ENCODE measurements at places on chromosomes 3 and 15.

- DNase-seq, result no peak
Observed at GRCh38 chr15:71380345-71380744, 265.1 kb downstream of the THSD4 start.

DNA sequence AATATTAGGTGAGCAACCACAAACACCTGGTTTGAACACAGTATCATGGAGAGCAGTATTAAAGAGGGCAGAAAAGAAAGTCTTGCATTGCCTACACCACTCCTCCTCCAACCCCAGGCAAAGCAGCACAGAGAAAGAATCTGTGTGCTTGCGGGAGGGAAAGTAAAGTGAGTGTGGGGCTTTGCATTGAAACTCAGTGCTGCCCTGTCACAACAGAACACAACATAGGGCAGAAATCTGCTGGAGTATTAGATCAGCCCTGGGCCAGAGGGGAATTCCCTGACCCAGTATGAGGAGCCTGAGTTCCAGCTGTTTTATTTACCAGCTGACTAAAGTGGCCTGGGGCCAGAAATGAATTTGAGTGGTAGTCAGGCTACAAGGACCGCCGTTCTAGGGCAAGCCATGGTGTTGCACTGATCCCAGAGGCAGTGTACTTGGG lies 75.5 kb downstream of the SPATA16 start:
- no peak for DNase-seq

DNA sequence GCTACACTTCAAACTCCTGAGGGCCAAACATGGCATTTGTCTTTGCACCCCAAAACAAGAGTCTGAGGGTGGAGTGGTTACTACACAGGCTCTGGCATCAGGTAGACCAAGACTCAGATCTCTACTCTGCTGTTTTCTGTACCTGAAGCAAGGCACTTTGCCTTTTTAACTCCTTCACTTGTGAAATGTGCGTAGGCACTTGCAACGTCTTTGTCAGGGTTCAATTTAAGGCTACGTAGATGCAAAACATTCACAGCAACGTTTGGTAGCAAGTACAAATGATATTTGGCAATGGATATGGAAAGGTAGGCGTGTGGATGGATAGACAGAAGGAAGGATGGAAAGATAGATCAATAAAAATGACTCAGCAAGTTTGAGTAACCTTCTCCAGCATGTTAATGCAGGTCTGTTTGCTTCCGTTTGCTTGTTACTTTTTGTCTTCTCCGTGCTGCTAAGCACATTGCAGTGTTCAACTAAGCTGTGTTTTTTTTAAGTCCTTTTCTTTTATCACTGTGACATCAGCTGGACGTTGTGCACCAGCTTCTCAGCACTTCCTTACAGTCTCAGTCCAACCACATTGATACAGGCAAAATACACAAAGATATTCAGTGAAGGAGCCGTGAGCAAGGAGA lies 100.7 kb downstream of the LRTM1 start:
- no peak for DNase-seq

GRCh38 chr15:70487387-70487740 lies 276.0 kb downstream of the UACA start:
- DNase-seq, result no peak

DNA sequence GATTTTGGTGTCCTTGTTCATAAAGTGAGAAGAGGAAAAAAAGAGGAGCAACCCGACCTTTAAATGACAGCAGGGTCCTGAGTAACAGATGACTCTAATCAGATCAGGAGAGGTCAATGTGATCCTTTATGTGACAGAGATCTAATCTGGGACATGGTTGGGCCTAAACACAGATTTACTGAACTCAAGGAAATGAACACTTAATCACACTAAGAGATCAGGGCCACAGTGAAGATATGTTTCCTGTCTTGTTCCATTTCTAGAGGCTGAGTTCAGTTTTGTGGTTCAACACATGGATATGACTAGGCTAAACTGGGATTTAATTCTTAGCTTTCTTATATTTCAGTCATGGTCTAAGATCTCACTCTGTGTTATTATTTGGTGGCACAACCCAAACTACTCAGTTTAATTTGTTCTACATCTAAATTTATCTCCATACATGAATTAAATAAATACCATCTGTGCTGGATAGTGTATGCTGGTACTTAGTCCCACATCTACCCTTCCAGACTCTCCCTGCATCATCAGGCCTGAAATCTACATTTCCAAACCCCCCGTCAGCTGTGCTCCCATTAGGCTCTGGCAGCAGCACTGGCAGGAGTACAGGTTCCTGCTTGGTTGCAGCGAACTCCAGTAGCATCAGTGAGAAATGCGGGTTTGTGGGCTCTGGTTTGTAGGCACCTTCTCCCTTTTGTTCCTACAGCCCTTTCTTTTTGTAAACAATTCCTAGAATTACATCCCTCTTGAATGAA lies 22.6 kb downstream of the SFMBT1 start:
- DNase-seq, result no peak

- no peak for DNase-seq
Observed at GRCh38 chr3:115912372-115912771, 289.1 kb downstream of the GAP43 start.

GRCh38 chr3:179186426-179186825 lies 38.3 kb downstream of the PIK3CA start:
- no peak for DNase-seq

- DNase-seq, result no peak
Observed at GRCh38 chr3:161208931-161209330, 12.2 kb upstream of the NMD3 start.

- no peak for DNase-seq
Observed at GRCh38 chr3:108538083-108538482, 27.7 kb upstream of the MYH15 start.

DNA sequence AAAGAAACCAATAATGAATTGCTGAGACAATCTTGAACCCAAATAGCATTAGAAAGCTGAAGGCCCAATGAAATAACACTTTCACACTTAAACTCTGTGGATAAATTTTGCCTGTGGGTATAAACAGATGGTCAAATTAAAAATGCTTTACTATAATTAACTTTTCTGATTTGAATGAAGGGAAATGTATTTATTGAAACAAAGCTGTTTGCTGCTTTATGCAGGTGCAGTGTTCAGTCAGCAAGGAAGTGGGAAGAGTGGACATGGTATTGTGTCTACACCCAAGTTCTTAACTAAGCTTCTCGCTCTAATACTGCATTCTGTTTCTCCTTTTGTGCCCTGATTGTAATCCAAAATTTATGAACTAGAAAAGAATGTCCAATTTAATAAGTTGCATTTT lies 31.8 kb downstream of the NME9 start:
- DNase-seq, result no peak

GRCh38 chr15:58476525-58477162 lies 44.9 kb downstream of the LIPC start:
- no peak for DNase-seq

DNA sequence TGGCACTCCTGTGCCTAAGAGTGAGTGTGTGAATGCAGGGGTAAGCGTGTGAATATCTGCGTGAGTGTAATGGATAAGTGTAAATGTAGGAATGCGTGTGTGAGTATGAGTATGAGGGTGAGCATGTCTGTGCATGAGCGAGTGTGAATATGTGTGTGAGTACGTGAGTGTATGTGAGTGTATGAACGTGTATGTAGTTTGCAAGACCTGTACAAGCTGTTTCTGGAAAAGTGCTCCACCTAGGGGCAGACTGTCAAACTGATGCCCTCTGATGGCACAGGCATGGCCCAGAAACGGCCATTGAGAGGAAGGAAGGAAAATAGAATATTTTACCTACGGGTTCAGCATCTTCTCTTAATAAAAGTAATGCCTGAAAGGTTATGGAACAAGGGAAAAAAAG lies 24.4 kb upstream of the FRMD4B start:
- DNase-seq, result peak; percentile 62

DNA sequence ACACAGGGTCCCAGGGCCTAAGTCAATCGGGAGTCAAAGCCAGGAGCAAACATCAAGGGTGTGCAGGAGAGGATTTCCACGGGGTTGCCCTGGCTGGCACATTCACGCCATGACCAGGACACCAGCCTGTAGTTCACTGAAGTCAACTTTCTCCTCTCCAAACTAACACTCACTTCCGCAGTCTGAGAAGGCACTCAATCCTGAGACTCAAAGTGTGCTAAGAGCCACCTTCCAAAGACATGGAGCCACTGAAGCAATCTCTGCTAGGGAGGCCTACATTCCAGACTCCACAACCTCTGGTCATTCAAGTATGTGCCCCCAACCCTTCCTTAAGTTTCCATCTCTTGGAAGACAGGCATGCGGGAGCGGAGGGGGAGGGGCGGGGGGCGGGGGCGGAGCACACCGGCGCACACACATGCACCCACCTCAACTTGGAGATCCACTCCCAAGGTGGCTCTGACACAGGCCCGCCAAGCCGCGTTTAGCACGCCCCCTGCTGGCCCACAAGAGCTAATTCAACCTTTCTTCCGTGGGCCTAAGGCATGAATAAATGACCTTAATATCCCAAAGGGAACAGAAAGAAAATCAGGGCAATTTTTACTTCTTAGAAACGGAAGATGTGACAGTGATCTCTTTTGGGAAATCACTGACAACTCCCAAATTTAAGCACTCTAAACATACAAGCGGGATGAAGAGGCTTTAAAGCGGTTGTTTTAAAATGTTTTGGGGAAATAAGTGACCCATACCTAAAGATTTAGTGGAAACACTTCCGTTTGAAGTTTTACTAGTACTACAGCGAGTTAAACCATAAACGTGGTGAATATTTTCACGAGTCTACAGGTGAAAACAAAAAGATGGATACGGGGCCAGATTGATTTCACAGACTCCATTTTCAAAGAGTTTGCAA lies 162.5 kb upstream of the CHRNA7 start:
- peak; percentile 20 for DNase-seq

- no peak for DNase-seq
Observed at GRCh38 chr15:76169018-76169417, 109.2 kb downstream of the TMEM266 start.

DNA sequence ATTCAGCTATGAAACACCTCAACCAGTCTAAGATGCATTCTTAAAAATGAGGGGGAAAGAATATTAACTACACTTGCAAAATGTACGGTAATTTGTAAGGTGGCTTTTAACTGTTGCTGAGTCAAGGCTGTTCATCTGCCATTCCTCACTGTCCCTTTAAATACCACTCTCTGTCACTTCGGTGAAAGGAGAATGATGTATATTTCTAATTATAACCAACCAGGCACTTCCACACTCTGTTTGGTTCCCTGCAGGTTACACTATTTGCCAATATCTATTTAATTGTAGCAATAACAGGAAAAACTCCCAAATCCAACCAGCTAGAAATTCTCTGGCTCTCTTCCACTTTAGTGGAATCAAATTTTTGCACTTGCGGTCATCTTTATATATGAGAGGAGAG lies 70.5 kb upstream of the SLCO3A1 start:
- no peak for DNase-seq

DNA sequence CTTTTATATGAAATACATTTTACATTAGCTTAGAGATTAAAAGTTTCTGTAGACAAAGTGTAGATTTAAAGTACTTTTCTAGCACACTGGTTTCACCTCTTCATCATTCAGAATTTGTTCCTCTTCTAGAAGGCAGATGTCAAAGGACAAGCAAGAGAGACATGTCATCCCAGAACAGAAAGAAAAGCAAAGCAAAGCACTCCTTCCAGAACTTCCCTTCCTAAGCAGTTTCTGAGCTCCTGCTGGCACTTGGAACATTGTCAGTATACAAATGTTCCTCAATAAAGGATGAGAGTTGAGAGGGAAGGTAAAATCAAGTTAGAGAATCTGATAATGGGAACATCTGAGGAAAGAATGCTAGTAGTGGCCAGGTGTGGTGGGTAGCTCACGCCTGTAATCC lies 26.2 kb downstream of the TMOD3 start:
- no peak for DNase-seq

DNA sequence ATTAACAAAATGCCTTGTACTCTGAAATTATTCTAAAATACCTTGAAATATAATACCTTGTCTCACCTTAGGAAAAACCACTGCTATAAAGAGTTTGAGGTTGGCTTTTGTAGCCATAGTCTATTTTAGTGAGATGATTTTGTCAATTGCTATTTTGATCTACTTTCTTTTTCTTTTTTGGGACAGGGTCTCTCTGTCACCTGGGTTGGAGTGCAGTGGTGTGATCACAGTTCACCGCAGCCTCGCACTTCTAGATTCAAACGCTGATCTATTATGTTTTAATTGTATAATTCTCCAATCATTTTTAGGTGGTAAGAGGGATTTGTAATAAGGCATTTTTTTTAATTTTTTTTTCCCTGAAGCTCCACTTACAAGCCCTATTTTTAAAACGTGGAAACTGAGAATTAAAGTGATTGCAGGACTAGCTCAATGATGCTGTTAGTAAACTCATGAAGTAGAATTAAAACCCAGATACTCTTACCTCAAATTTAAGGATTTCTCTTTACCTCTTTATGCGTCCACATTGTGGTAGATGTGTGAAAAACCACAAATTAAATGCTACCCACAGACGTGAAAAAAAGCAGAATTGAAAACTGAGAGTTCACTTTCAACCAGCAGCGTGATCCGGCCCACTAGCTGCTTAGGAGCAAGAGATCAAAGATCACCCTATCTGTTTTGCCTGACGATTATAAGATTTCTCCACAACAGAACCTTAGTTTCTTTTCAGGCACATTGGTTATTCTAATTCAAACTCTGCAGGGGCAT lies 384.2 kb downstream of the CGGBP1 start:
- DNase-seq, result no peak

DNA sequence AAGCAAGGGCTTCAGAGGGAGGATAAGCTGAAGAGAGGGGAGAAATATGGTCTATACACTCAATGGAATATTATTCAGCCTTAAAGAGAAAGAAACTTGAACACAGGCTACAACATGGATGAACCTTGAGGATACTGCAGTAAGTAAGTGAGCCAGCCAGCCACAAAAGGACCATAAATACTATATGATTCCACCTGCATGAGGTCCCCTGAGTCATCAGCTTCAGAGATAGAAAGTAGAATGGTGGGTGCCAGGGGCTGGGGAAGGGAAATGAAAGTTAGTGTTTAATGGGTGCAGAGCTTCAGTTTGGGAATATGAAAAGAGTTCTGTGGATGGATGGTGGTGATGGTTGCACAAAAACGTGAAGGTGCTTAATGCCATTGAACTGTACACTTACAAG lies 68.4 kb upstream of the SEC13 start:
- DNase-seq, result no peak

DNA sequence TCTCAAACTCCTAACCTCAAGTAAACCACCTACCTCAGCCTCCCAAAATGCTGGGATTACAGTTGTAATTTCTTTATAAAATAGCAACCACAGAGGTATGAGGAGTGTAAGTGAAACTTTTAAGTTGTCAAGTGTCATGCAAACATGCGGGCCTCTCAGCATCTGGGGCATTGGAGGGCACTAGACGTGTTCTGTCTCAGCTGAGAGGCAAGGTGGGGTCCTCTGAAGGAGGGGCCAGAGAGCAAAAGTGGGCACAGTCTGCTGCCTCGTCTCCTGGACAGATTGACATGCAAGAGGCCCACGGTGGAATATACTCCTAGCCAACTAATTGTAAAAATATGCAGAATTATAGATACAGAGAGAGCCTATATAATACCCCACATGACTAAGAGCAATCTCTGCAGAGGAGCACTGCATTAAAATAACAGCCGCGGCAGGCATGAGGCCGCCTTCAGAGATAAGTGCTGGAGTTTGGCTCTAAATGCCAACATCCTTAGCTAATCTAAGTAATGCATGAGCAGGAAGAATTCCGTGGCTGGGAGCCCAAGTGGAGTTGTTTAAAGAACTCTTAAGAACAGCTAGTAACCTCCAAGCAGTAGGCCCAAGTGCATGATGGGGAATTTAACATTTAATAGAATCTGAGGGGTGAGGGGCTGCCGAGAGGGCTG lies 87.8 kb upstream of the RNU6-1 start:
- DNase-seq, result no peak

Data from effector memory CD8-positive, alpha-beta T cell (primary cell).